ENCODE measurements at places on chromosomes 3 and 15.

- no peak for DNase-seq
These were observed 19.3 kb downstream of the LMCD1 start for GRCh38 chr3:8520816-8521403.

DNA sequence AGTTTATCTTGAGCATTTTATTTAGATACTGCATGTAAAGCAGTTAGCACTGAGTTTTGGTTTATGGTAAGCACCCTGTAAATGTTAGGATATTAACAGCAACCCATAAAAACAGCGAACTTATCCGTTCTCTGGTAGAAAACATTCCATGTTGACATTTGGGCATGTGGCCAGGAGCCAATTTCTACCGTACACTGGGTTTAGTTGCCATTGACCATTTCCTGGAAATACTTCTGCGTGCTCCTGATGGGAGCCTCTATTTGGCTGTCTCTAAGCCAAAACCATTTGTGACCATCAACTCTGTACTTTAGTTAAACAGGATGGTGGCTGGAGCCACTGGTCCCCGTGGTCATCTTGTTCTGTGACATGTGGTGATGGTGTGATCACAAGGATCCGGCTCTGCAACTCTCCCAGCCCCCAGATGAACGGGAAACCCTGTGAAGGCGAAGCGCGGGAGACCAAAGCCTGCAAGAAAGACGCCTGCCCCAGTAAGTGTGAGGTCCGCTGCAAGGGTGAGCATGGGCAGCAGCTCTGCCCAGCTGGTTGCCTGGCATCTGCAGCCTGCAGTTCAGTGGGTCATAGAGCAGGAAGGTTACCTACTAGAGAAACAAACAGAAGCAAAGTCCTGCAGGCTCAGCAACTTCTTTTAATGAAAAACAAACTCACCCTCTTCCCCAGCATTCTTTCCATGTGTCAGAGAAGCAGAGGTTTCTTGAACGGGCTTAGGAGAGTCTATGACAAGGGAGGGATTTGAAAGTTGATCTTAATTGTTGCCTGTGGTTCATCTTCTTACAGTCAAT lies 7.1 kb downstream of the THBS1 start:
- no peak for DNase-seq

GRCh38 chr15:25366058-25366457 lies 72.8 kb downstream of the UBE3A start:
- no peak for DNase-seq

- DNase-seq = no peak
These were observed 466.9 kb upstream of the SUCLG2 start for GRCh38 chr3:68121287-68121686.

All from NCI-H1694 treated with DMSO at 0.1 percent for 48 hours (cell line).